Left colon (tissue), 2 donors: ENCODE measurements at places on chromosomes 5 and 9. TPM values are rescaled to one million over a fixed set of nuclear protein-coding genes. Genes with fewer than 3 reads are reported as not detected.

The TRPM6 gene
- 48.0 TPM for total RNA-seq

The GPR150 gene
- total RNA-seq, result 0.45 TPM

The PHF24 gene
- total RNA-seq, result 0.22 TPM

The BAAT gene
- not detected for total RNA-seq

The CLIC3 gene
- 3.2 TPM for total RNA-seq

The PDE6A gene
- 4.7 TPM for total RNA-seq

The PAEP gene
- total RNA-seq, result not detected

The SPATA31D4 gene
- total RNA-seq, result not detected

The LMX1B gene
- total RNA-seq, result 0.14 TPM

DNA sequence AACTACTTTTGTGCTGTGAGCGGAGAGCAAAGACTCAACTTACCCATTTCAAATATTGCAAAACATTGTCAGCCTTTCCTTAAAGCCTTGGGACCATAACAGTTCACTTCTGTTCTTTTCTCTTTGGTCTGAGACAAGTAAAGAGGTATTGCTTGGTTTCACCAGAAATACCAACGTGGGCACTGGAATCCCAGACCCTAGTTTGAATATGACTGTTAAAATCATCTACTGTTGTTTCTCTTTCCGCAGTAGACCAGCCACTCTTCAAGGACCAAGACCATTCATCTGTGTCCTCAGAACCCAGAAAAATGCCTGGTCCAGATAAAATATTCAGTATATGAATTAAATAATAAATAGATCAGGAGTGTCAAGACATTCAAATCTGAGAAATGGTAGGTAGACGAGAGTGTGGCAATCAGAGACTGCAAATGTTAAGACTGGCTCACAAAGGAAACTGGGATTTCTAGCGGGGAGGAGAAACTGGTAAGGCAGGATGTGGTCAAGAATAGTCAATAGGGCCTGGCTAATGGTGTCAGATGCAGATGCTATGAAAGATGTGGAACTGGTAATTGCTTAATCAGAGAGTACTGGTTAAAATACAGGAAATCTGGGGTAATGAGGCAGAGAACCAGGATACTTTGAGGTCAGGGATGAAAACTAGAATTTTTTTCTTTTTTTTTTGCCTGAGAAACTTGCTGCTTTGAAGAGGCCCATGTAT, 82.1 kb upstream of the IL33 start:
- DNase-seq, result no peak

GRCh38 chr9:111644195-111644772, 13.2 kb downstream of the DNAJC25 start:
- DNase-seq, result no peak

DNA sequence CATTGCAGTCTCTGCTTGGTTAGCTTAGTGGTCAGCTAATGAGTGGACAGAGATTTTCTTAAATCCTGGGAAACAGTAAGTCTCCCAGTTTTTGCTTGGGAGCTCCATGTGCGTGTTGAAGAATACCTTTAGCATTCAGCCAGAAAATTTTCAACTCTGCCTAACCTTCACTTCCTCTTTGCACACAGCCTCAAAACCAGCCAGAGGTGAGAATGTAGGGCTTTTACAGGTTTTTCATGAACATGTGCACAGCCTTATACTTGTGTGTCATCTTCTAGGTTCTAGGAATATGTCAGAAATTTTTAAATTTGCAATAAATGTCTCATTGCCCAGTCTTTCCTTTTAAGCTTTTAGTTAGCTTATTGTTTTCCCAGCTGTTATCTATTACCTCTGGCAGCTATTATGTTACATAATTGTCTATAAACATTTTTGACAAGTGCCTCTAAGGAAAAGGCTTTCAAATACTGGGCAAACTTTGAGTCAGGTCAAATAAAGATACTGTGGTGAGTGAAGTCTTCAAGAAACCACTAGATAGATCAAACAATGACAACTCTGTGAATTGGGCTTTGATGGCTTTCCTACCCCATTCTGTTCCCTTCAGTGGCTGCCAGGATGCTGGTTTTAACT, 12.7 kb downstream of the ADGRV1 start:
- no peak for DNase-seq

DNA sequence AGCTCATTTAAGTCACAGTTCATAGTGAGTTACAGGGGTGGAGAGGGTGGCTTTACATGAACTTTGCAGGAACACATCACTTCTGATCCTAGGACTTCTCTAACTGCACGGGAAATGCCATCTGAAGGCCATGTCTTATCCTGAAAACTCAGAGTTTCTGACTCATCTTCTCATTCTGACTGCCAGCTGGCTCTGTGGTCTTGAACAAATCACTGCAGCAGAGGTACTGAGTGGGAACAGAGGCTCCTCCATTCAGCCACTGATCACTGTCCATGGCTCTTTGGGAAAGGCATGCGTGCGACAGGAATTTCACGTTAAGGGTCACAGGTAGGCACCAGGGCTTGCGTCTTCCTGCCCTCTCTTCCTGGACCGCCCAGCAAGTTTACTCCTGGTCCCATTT, 114.6 kb upstream of the LRRTM2 start:
- DNase-seq, result no peak

GRCh38 chr5:169971780-169972179, 8.5 kb downstream of the INSYN2B start:
- DNase-seq, result no peak

GRCh38 chr9:98532574-98532973, 176.2 kb downstream of the GABBR2 start:
- DNase-seq, result no peak

- no peak for DNase-seq
Measured at GRCh38 chr9:130173666-130173983, 1.4 kb downstream of the NCS1 start.

DNA sequence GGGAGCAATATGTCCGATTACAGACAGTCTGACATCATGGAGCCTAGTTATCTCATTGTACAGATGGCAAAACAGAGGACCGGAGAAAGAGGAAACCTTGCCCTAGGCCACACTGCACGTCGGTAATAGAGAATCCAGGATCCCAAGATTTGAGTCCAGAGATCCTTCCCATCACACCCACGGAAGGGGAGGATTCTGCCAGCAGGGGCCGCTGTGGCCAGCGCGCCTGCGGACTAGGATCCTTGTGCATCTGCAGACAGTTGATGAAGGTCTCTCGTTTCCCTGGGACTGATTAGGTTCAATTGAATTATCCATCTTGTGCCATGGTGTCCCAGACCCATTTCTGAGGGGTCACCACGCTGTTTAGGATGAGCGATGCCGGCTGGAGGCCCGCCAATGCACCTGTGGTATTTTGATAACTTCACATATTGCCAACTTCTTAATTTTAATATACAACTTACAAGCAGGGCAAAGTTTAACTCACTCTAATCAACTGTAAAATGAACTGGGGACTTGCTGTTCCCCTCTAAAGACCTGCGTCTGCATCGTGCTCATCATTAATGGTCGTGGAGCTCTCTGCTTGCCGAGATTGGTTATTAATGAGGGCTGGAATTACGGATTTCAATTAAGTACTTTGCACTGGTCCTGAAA, 592.7 kb upstream of the BRINP1 start:
- DNase-seq, result no peak

DNA sequence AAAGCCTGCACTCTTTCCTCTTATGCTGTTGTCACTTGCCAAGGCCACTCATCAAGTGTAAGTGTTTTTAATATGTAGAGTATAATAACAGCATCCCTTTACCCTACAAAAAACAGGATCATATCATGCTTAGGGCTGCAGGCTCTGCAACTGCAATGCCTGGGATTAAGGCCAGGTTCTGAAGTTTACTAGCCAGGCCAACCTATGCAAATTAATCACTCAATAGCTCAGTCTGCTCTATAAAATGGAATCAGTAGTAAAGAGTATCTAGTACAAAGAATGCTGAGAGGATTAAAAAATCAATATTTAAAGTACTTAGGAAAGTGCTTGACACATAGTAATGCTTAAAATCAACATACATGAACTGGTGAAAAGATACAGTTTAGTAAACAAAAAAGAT, 253.3 kb downstream of the EDIL3 start:
- DNase-seq, result no peak

GRCh38 chr5:100479079-100479688, 56.0 kb upstream of the FAM174A start:
- DNase-seq, result no peak

- no peak for DNase-seq
Measured at GRCh38 chr5:69484891-69485290, 7.7 kb upstream of the OCLN start.
